MCF 10A (cell line): ENCODE measurements at places on chromosomes 16 and 17. TPM values are rescaled to one million over a fixed set of nuclear protein-coding genes. Genes with fewer than 3 reads are reported as not detected.

UMOD gene
- total RNA-seq, result not detected in 2 replicates

GRCh38 chr16:2472885-2473445 lies 1.9 kb downstream of the NTN3 start:
- H3K27me3 ChIP-seq, result no peaks in the 10 kb centered on the region
- H3K36me3 ChIP-seq, result peaks cover 2% of the 10 kb centered on the region

DNA sequence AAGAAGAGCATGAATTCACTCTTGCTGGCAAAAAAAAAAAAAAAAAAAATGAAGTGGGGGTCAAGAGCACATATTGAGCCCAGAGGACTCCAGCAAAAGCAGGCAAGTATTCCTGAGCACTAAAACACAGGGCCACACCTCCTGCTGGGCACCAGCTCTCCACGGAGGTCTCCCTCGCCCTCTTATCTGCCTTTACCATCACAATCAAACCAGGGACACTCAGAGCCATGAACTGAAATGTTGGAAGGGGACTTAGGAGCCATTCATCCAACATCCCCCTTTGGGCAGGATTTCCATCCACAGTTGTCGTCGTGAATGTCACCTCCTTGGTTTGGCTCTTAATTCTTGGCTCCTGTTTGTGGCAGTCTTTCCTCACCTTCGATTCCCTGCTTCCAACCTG lies 89.8 kb upstream of the GNAO1 start:
- H3K36me3 ChIP-seq, result no peaks in the 10 kb centered on the region
- no peak for DNase-seq
- H3K4me1 ChIP-seq, result no peaks in the 10 kb centered on the region
- H3K27ac ChIP-seq, result no peak overlapping the region
- no peak overlapping the region for H3K4me3 ChIP-seq

DNA sequence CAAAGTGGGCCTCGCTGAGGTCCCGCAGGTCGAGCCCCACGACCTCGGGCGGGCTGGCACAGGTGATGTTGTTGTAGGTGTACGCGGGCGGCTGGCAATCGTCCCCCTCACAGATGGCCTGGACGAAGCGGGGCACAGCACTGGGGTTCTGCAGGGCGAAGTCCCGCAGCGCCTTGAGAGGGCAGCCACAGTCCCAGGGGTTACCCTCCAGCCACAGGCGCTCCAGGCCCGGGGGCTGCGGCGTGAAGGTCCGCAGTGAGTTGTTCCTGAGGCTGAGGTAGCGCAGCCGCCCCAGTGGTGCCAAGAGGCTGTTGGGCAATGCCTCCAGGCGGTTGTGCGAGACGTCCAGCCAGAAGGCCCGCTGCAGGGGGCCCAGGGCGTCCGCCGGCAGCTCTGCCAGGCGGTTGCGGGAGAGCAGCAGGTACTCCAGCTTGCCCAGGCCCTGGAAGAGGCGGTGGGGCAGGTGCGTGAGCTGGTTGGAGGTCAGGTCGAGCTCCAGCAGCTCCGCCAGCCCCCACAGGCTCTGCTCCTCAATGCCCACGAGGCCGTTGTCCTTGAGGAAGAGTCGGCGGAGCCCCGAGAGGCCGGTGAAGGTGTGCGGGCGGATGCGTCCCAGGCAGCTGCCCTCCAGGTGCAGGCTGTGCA lies 2.8 kb downstream of the IGFALS start:
- H3K4me3 ChIP-seq, result no peak overlapping the region
- H3K36me3 ChIP-seq, result peaks cover 5% of the 10 kb centered on the region
- no peak for DNase-seq

GRCh38 chr16:67535201-67535600 lies 6.6 kb downstream of the RIPOR1 start:
- no peaks in the 10 kb centered on the region for H3K27me3 ChIP-seq
- no peak for DNase-seq
- H3K4me3 ChIP-seq, result no peak overlapping the region
- H3K36me3 ChIP-seq, result peaks cover 31% of the 10 kb centered on the region
- no peak overlapping the region for H3K27ac ChIP-seq
- H3K4me1 ChIP-seq, result peaks cover 46% of the 10 kb centered on the region

- peak overlapping the region; percentile 94 for H3K4me3 ChIP-seq
- peaks cover 48% of the 10 kb centered on the region for H3K36me3 ChIP-seq
- H3K27me3 ChIP-seq, result no peaks in the 10 kb centered on the region
- peak; percentile 76 for DNase-seq
- peak overlapping the region; percentile 100 for H3K27ac ChIP-seq
Measured at GRCh38 chr17:41687828-41688640, 651 bp upstream of the EIF1 start.

DNA sequence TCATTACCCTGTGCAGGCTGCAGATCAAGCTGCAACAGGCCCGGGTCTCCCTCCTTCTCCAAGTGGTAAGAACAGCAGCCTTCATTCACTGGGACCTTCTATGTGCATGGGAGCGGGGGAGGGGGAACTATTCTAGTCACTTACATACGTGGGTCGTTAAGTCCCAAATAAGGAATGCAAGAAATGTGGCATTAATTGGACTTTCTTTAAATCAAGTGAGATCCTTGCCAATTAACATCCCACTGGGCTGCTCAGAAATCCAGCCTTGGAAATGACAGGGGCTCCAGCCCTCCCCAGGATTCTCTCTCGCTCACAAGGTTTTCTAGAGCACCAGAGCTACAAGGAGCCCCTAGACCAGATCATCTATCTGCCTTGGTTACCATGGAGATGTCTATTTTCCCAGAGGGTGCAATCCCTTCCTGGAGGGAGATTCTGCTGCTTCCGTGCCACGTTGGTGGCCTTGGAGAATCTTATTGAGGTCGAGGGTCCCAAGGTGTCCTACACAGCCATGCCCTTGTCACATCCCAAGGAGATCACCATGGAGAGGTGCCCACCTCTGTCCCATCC lies 5.2 kb upstream of the EIF1 start:
- H3K4me3 ChIP-seq, result no peak overlapping the region
- H3K27ac ChIP-seq, result no peak overlapping the region
- H3K27me3 ChIP-seq, result no peaks in the 10 kb centered on the region
- H3K36me3 ChIP-seq, result peaks cover 8% of the 10 kb centered on the region
- peaks cover 15% of the 10 kb centered on the region for H3K4me1 ChIP-seq
